Fibroblast of lung (primary cell): ENCODE measurements at places on chromosomes 7 and 10. TPM values are rescaled to one million over a fixed set of nuclear protein-coding genes. Genes with fewer than 3 reads are reported as not detected.

DNA sequence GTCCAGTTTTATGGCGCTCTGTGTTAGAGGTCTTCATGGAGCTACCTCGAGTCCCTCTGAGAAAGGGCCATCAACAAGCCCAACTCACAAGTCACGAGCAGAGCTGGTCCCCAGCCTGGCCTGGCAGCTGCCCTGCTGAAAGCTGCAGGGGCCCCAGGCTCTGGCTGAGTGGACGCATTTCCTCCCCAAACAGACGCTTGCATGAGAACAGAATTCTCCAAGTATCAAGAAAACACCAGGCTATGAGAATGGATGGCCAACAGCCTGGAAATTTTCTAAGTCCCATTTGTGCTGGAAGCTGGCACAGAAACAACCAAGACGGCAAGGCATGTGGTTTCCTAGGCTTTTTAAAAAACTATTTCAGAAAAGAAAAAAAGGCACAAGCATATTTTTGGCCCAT lies 114.8 kb downstream of the FAM53B start:
- no peak for DNase-seq

- no peak for DNase-seq
Measured at GRCh38 chr10:84665883-84666463, 337.6 kb downstream of the CCSER2 start.

DNA sequence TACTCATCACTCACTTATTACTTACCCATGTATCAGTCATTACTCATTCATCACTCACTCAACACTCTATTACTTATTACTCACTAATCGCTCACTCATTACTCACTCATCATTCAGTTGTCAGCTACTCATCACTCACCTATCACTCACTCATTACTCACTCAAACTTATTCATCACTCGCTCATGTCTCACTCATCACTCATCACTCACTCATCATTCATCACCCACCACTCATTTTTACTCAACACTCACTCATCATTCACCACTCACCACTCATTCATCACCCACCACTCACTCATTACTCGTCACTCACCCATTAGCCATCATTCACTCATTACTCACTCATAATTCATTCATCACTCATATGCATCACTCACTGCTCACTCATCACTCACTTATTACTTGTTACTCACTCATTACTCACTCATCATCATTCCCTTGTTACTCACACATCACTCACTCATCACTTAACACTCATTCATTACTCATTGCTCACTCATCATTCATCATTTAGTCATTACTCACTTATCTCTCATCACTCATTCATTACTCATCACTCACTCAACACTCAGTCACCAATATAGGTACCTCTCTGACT lies 237.9 kb downstream of the ADARB2 start:
- DNase-seq = no peak

GRCh38 chr10:132757171-132757570 lies 28.8 kb downstream of the NKX6-2 start:
- no peak for DNase-seq

- DNase-seq = no peak
Measured at GRCh38 chr7:122602800-122603199, 96.1 kb downstream of the RNF133 start.

GRCh38 chr7:151083071-151083823 lies at the start of gene TMUB1:
TSS of gene TMUB1 (minus strand) at chr7:151083493. CDS start at chr7:151082563, 930 bp downstream.
- peak; percentile 52 for DNase-seq

OPALIN gene
- not detected in 2 replicates for total RNA-seq

- DNase-seq = no peak
Measured at GRCh38 chr10:16769331-16769730, 47.9 kb downstream of the RSU1 start.

GRCh38 chr10:68832601-68833000 lies 5.3 kb downstream of the STOX1 start:
- no peak for DNase-seq

DNA sequence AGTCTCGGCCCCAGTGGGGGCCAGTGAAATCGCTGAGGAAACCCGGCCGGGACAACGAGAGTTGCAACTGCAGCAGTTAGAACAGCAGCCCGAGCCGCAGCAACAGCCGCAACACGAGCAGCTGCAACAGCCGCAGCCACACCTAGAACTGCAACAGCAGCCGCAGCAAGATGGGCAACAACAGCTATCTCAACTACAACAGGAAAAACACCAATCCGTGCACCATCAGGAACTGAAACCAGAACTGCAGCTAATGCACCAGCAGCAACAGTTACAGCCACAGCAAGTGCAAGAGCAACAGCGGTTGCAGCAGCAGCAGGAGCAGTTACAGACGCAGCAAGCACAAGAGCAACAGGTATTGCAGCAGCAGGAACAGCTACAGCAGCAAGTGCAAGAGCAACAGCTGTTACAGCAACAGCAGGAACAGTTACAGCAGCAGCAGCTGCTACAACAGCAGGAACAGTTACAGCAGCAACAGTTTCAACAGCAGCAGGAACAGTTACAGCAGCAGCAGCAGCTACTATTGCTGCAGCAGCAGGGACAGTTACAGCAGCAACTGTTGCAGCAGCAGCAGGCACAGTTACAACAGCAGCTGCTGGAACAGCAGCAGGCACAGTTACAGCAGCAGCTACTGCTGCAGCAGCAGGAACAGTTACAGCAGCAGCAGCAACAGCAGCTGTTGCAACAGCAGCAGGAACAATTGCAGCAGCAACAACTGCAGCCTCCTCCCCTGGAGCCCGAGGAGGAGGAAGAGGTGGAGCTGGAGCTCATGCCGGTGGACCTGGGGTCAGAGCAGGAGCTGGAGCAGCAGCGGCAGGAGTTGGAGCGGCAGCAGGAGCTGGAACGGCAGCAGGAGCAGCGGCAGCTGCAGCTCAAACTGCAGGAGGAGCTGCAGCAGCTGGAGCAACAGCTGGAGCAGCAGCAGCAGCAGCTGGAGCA lies 6.1 kb downstream of the ZNF853 start:
- no peak for DNase-seq

DNA sequence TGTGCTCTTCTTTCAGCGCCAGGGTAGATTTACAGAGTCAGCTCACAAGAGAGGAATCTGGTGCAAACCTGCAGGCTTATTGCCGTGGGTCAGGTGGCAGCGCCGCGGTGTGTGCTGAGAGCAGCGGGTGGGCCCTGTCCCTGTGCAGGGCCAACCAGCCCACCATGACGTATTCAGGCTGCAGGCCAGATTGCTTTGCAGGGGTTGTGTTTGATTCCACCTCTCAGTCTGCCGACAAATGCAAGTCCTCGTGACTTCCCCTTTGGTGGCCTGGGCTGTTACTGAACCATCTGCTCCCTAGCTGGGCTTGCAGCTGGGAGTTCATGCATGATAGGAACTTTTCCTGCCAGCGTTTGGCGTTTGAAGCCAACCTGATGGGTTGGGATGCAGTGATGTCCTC lies 66.7 kb upstream of the LEP start:
- no peak for DNase-seq

ERVW-1 gene
- not detected in 2 replicates for total RNA-seq

DNA sequence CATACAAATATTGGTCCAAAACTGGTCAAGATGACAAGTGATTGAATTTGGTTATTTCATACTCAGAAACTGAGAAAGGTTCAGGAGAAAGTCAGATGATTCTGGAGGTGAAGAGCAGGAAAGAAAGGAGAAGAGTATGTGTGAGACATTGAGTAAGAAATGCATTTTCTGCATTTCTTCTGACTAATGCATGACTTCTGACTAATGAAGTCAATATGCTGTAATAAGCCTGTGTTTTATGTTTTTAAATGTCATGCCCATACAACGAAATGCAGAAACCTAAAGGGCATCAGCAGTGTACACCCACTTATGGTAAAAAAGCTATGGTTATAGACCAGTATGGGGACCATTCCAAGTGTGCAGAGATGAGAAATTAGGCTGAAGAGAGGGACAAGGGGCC lies 1227.8 kb upstream of the SORCS1 start:
- DNase-seq = peak; percentile 22

DNA sequence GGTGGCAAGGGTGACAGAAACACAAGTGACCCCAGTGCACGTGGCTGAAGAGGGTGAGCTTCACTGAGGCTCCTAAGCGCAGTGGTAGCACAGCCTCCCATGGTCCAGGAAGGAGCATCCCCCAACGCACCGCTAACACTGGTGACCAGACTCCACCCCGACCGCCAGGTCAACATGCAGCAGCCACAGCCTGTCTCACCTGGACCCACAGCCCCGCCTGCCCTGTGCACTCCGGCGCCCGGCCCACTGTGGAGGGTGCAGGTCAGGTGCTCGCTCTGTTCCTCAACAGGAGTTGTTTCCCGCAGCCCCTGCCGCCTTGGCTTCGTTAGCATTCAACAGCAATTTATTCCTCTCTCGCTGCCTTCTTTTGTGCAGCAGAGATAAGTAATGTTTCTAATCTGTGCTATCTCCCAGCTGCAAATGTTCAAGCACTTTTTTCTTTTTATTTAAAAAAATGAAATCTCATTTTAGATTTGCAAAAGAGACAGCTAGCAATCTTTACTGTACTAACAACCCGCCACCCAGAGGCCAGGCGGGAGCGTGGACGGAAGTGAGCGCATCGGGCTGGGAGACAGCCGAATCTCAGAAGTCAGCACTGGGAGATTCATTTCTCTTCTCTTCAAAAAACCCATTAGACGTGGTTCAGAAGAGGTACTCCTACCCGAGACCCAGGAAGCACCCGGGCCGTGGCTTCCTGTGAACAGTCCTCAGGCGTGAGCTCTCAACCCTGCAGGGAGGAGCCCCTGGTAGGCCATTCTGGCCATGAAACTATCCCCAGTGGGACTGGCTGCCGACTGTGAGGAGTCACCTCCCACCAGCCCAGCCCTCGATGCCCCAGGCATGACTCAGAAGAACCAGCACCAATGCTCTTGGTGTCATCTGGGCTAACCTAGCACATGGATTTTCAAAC lies 133.4 kb downstream of the MAD1L1 start:
- peak; percentile 51 for DNase-seq

- DNase-seq = peak; percentile 65
Measured at GRCh38 chr7:139776486-139777132, 1.2 kb downstream of the HIPK2 start.

- peak; percentile 12 for DNase-seq
Measured at GRCh38 chr10:93034426-93034825, 26.2 kb upstream of the CYP26C1 start.

DNA sequence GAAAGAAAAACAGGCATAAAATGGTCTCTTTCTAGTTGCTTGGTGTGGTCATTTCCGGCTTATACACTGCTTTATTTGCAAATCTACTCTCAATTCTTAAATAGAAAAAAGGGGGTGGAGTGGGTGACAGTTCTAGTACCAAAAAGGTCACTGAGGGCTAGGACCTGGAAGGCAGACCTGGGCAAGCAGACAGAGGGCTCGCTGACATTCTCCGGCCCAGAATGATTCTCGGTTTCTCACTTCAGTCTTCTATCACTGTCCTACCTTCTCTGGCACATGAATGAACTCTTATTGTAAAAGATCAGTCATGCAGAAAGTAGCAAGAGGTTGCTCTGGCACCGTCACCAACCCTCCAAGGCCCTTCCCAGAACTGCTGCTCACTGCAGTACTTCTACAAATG lies 54.0 kb downstream of the MALSU1 start:
- DNase-seq = peak; percentile 54

DNA sequence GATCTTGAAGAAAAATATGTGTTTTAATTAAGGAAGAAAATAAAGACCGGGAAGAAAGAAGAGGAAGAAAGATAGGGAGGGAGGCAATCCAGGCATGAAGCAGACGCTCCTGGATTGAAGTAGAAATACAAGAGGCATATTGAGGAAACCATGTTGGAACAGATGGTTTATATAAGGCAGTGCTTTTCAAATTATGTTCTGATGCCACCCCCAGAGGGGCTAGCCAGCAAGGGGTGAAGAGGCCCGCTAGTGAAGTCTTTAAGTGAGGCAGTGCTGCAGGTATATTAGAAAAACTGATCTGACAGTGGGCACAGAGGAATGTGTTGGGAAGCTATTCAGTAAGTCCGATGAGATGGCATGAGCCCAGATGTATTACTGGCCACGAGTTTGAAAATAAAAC lies 40.1 kb downstream of the REEP3 start:
- no peak for DNase-seq

- DNase-seq = no peak
Measured at GRCh38 chr7:133428326-133428725, 175.4 kb downstream of the EXOC4 start.

DNA sequence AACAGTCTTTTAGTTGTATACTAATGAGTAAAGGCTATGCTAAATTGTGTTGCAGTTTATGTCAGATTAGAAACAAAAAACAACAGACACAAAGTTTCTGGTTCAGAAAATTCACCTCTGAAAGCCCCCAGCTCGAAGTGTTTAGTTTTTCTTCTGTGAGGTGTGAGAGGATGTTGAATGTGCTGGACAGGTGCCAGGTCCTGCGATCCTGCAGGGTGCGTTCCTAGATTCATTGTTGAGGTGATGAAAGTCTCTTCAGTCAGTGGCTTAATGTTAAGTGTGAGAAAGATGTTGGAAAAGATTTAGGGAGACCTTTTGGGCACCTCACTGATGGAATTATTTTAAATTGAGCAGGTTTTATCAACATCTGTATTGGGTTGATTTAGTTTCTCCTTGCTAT lies 287.3 kb downstream of the SDK1 start:
- DNase-seq = no peak

PTN gene
- total RNA-seq = 13.9 and 30.2 TPM in 2 replicates

- DNase-seq = peak; percentile 12
Measured at GRCh38 chr7:104552102-104552501, 223.7 kb downstream of the LHFPL3 start.

GRCh38 chr7:2795906-2796305 lies 48.2 kb downstream of the GNA12 start:
- DNase-seq = no peak

DNA sequence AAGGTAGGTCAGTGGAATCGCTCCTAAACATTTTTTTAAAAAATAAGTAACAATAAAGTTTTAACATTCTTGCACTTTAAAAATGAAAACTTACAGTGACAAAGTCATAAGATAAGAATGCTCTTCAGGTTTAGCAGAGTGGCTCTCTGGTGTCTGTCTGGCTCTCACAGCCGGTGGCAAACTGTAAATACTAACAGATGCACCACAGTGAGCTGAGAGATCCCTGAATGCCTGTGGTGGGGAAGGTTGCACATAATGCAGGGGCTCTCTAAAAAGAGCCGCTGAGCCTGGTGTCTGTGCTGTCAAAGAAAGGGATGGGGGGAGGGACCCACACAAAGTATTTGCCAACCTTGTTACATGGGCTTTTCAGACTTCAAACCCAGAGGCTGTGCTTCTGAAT lies 498.3 kb downstream of the CCSER2 start:
- DNase-seq = peak; percentile 54

DPP6 gene
- total RNA-seq = not detected in 2 replicates

DNA sequence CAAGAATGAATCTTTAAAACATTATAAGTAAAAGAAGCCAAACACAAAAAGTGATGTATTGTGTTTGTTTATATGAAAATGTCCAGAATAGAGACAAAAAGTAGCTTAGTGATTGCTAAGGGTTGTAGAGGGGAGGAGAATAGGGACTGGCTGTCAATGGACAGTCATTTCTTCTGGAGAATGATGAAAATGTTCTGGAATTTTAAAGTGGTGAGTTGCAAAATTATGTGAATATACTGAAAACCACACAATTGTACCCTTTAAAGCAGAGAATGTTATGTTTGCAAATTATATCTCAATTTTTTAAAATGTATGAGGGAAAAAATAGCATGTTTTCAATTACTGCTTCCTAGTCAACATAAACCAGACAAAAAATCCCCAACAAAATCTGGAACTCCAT lies 174.2 kb downstream of the KMT2E start:
- peak; percentile 17 for DNase-seq

LAMB4 gene
- under 0.01 and 0.17 TPM in 2 replicates for total RNA-seq

POM121L12 gene
- not detected in 2 replicates for total RNA-seq
